WTC11 (cell line): ENCODE measurements at places on chromosomes 3 and 15.

DNA sequence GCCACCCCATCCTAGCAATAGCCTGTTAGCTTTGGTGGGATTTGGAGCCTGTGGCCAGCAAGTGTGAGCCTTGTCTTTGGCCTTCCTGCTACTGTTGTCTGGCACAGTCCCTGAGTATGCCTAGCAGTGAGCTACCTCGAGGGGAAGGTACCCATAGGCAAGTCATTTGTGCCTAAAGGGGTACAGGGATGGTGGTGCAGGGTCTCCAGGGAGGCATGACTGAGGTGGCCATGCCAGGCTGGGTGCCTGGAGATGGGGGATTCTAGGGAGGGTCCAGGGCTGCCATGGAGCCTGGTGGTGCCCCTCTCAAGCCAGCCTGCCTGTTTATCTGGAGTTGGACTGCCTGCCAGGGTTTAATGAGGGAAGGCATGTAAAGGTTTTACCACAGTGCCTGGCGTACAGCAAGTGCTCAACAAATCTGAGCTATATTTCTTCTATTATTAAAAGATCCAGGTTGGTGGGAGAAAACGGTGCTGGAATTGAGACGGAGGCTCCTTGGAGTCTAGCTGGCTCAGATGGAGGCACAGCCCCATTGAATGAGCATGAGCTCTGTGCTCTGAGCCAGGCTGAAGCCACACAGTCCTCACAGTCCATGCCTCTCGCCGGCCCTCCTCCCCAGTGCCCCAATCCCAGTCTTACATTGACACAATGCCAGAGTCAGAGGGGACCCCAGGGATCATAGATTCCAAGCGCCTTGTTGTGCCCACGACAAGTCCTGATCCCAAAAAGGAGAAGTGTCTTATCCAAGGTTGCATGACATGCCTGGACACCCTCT is 76.2 kb downstream of the CORO2B start:
- no peak for DNase-seq

GRCh38 chr15:79167776-79168175 is 77.2 kb upstream of the RASGRF1 start:
- DNase-seq, result no peak

DNA sequence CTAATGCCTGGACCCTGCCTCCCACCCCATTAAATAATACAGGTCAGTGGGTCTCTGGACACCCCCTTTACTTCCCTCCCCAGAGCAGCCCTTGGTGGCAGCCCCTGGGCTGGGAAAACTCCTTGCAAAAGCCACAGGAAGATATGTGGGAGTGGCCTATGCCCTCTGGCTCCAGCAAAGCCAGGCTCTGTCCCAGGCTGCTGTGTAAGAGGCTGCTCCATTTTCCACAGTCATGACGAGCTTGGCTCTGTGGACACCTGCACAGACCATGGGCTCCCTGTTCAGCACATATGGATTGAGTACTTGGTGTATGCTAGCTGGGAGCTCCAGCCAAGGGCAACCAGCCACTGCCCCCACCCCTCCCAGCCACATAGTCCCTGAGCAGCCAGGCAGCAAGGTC is 13.0 kb downstream of the CACNA2D2 start:
- no peak for DNase-seq

DNA sequence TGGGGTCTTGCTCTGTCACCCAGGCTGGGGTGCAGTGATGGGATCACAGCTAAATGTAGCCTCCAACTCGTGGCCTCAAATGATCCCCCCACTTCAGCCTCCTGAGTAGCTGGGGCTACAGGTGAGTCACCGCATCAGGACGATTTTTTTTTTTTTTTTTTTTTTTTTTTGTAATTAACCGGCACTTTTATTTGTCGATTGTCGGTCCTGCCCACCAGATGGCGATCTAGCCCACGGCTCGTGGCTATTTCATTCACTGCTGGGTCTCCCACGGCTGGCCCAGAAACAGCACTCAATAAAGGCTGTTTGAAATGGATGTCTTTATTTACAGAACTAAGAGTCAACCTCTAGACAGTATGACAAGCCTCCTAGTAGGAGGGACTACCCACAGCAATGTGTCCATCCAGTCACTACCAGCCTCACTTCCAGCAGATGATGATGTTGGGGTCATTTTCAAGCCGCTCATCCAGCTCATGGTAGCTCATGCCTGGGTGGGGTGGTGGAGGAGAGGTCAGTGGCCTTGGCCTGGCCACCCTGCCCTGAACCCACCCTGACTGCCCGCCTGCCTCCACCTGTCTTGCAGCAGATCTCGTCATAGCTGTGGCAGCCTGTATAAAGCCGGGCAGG is 1.8 kb upstream of the ZMYND10 start:
- DNase-seq, result peak; percentile 68

- DNase-seq, result peak; percentile 54
Observed at GRCh38 chr3:98343647-98344507, 9.8 kb upstream of the OR5K4 start.

DNA sequence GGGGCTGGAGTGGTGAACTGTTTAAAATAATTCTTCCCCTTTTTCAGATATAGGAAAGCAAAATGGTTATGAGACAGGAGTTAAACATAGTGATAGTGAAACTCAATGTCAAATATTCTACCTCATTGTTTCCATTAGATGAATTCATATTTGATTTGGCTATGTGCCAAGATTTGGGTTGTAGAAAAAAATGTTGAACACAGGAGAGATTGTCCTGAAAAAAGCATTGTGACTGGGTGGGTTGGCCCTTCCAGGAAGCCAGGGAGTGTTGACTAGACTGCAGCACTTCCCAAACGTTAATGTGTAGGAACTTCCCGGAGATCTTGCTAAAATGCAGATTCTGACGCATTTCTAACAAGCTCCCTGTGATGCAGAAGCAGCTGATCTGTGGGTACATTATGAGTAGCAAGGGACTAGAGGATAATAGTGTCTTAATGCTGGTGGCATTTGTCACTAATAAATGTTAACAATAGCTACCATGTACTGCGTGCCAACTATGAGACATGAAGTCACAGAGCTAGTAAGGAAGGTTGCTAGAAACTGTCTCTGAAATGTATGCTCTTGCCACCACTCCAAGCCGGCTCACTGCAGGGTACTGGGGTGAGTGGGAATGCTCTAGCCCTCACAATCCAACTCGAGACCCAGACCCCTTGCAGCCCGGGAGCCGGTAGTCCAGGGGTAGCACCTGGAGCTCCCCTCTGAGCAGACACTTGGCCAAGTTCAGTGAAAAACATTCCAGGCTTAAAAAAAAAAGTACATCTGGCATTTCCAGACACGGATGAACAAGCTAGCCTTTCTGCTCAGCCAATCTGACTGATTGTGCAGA is 120.6 kb downstream of the CD47 start:
- no peak for DNase-seq

- DNase-seq, result no peak
Observed at GRCh38 chr3:107387555-107387954, 10.3 kb downstream of the CCDC54 start.

DNA sequence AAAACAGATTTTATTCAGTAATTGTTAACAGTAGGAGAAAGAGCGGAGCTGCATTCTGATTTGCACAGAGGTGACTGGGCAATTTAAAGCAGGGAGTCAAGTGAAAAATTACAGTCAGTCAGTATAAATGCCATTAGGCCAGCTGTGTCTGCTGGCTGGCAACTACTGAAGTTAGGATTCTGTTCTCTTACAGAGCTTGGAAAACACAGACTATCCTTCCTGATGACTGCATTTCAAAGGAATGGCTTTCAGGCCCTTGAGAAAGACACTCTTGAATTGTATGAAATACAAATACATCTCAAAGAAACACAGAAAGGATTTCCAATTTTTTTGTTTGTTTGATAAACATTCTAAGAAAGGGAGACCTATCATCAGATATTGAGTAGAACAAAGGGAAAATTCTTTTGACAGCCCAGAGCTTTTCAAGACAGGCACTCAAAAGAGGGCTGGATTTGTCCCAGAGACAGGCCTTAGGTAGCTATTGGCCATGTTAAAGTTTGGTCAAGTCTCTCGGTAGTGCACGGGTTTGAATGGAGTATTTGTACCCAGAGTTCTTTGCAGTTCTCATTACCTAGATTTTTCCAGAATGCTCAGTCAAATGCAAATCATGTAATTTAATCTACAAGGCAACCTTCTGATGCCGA is 551.2 kb upstream of the CCDC54 start:
- DNase-seq, result no peak

GRCh38 chr3:87733671-87734367 is 325.0 kb downstream of the CGGBP1 start:
- DNase-seq, result peak; percentile 15

DNA sequence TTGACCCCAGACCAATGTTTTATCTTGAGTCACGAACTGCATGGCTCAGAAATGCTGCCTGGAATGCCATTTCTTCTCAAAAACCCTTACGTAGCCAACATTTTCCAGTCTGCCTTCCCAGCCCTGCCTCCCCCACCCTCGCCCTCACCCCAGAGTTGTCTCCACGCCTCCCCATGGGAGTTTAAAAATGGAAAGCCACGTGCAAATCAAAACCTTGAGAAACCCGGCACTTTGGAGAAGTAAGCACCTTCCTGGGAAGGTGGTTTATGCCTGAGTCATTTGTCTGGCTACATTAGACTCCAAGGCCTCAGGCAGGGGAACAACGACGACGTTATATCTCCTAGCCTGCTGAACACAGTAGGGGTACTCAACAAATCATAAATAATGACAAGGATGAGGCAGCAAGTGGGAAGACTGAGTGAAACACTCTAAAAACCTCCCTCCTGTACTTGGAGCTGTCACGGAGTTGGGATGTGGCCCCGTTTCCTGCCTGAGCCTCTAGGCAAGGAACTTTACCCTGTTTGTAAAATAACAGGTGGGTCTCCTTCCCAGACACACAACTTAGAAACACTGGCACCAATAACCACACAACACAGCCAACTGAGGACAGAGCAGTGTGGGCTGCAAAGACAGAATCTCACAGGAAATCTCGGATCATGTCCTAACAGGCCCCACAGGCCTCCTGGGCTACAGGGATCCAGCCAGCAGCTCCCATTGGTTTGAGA is 179.1 kb downstream of the NTRK3 start:
- DNase-seq, result no peak

DNA sequence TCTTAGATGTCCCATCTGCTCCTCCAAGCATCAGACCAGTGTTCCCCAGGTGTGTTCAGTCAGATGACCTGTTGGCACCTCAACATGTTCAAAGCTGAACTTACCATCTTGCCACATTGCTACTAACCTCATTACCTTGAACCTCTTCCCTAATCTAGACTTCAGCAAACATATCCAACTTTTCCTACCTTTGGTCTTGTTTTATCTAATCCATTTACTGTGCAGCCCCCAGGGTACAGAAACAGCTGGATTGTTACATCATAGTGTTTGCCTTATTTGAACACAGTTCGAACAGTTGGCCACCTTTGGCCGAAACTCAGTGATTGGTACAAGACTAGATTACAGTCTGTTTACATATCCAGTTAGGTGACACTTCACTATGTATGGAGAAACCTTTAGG is 36.1 kb upstream of the MCF2L2 start:
- DNase-seq, result no peak

DNA sequence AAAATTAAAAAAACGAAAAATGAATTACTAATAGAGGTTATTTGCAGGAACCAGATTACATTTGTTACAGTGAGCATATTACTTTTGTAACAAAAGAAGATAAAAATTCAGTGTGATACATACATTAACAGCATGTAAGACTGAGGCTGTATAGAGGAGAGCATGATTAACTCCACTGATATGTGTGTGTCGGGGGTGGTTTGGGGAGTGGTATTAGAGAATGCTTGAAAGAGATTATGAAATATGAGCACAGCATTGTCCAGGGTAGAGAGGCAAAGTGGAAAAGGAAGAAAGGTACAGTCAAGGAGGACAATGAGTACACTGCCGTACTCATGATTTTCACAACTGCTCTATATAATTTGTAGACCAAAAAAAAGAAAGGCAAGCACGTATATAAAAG is 62.9 kb upstream of the LRRFIP2 start:
- no peak for DNase-seq

DNA sequence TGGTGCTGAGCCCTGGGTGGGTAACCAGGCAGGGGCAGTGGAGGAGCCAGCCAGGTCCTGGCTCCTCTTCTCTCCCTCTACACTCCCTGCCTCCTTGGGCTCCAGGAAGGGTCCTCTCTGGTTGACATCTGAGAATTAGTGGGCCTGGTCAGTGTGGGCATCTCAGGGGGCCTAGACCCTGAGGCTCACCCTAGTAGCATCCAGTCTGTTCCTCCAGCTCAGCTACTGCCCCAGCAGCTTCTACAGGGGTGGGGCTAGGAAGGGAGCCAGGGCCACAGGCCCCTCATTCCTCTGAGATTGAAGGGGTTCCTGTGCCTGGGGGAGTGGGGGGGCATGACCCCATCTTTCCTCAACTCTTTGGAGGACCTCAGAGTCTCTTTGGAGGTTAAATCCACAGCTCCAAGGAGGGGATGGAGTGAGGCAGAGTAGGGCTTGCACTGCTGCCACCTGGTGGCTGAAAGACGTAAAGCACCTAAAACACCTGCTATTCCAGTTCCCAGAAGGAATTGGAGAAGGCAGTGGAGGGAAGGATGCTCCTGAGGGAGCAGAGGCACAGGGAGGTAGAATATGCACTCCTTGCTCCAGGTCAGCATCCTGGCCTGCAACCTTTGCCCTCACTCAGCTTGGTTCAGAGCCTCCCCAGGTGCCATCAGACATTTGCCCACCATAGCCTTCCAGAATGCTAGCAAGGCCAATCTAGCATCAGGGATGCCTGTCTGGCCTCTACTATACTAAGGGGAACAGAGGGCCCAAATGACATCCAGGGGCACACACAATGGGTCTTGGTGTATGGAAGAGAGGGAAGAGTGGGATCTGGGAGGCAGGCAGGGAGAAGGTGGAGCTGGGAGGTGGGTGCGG is 25.1 kb downstream of the C3orf18 start:
- DNase-seq, result peak; percentile 87

DNA sequence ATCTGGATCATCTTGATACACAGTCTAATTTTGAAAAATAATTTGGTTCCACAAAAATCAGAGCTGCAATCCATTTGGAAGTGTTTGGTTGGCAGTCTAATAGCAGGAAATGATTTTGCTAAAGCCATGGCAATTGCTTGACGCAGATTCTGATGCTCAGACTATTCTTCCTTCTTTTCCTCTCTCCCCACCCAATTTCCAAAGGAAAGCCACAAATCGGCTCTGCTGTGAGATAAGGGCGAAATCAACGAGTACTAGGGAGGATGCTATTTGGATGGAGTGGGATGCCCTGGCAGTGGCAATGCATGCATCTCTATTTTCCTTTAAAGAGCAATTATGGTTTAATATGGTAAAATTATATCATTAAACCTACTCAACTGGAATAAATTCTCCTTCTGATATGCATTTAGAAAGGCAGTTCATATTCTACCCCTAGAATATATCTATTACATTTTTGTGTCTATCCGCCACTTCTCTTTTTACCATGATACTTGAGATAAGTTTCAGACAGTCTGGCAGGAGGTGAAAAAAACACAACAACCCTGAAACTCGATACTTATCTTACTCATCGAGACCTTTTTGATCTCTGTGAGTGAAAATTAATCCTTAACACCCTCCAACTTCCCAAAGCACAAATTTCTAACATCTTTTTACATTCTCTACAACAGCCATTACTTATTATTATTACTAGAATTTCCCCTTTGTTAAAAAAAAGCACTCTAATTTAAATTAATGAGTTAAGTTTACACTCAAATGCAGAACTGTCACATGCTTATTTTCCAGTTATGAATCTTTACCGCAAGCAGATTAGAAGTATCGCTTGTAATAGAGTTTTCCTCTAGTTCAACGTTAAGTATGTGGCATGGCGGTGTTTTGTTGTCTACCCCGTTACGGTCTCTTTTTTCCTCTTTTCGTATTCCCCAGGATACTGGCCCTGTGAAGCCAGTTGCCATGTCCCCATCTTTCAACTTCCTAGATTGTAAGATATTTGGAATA is 433.3 kb downstream of the FOXP1 start:
- DNase-seq, result no peak
